Astrocyte of the cerebellum (primary cell): ENCODE measurements at places on chromosomes 13 and 19.

- DNase-seq: no peak
These were observed 48.6 kb downstream of the FGF9 start for GRCh38 chr13:21719463-21719862.

DNA sequence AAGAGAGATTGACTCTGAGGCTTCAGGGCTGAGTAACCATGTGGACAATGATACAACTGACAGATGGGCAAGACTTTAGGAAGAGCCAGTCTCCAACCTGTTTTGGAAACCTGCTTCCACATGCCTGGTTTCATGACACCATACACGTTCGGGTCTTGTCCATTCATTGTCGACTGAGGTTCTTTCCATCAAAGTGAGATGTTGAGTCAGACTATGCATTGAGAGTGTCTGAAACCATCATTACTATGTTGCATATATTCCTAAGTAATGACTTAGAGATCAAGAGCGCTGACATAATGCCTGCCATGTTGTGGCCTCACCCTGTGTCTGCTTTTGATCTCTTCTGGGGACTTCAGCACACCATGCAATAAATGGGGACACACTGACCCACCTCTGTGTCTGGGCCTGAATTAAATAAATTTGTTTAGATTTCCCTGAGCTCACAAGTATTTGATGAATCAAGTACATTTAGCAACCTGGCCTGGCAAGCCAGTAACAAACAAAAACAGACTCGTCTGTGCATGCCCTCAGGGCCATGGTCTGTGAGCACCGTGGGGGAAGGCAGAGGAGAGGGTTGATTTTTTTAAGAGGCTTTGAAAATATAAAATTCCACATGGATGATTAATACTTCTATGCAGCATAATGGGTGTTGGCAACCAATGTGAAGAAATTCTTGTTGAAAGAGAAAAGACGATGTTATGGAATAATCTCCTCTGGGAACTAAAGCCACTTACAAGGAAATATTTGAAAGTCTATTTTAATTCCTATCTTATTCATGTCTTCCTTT is 49.9 kb upstream of the UBAC2 start:
- peak; percentile 39 for DNase-seq

DNA sequence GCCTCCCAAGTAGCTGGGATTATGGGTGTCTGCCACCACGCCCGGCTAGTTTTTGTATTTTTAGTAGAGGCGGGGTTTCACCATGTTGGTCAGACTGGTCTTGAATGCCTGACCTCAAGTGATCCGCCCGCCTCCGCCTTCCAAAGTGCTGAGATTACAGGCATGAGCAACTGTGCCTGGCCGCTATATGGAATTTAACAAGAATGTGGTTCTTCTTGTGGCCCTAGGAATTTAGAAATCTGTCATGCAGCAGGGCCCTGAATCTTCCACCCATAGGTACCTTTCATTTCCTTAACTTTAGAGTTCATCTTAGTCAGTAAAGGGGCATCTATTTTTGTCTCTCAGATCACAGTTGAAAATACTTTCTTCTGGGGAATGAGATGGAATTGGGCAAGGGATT is 25.6 kb upstream of the NDFIP2 start:
- DNase-seq: no peak

DNA sequence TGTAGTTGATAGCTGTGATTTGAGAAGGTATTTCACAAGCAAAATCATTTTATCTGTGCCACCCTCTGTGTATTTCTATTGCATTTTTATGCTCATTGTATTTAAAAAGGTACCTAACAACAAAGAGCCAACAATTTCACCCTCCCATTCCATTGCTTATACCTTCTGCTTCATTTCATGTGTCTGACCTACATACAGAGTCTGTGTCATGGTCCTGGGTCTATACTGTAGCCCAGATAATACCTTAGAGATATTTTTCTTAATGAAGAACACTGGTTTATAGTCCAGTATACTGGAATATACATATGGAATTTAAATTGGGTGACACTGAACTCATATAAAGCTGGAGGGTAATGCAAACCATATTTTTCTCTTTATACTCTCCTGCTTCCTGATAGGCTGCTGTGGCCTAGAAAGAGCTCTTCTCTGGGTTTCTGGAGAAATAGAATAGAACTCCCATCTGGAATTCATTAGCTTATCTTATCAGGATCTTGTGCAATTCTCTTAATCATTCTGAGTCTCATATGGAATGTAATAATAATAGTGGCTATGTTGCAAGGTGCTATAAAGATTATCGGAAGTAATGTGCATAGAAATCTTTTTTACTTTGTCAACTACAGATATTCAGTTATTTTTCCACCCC is 31.8 kb upstream of the SPART start:
- no peak for DNase-seq

GRCh38 chr19:3591876-3592613 is 6.8 kb downstream of the GIPC3 start:
- DNase-seq: no peak
